Stimulated activated effector memory CD8-positive, alpha-beta T cell treated with anti-CD3 and anti-CD28 coated beads, Interleukin-12 subunit alpha, Interleukin-12 subunit beta, amount 100 ng/mL, for 72 hours (primary cell): ENCODE measurements at places on chromosomes 2 and 18.

DNA sequence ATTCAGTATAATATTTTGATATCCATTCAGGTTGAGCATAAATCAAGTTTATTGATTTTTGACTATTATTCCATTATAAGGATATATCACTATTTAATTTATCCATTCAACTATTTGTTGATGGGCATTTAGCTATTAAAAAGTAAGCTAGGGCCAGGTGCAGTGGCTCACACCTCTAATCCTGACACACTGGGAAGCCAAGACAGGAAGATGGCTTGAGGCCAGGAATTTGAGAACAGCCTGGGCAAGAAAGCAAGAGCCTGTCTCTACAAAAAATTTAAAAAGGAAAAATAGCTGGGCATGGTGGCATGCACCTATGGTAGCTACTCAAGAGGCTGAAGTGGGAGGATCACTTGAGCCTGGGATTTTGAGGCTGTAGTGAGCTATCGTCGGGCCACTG lies 183.5 kb downstream of the HNMT start:
- no peak for DNase-seq

- no peak for DNase-seq
Measured at GRCh38 chr2:217672472-217672871, 330.3 kb downstream of the TNS1 start.

GRCh38 chr18:69574401-69574800 lies 173.7 kb downstream of the DOK6 start:
- DNase-seq, result no peak

DNA sequence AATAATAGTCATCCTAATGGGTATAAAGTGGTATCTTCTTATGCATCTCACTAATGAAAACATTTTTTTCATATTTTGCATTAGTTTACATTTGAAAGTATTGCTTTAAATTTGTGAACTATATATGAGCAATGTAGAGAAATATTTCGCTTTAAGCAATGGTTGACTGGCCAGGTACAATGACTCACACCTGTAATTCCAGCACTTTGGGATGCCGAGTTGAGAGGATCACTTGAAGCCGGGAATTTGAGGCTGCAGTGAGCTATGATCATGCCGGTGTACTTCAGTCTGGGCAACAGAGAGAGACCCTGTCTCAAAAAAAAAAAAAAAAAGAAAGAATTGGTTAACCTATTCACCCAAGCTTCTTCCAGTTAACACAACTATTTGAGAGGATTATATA lies 15.1 kb downstream of the ZCCHC2 start:
- DNase-seq, result no peak

DNA sequence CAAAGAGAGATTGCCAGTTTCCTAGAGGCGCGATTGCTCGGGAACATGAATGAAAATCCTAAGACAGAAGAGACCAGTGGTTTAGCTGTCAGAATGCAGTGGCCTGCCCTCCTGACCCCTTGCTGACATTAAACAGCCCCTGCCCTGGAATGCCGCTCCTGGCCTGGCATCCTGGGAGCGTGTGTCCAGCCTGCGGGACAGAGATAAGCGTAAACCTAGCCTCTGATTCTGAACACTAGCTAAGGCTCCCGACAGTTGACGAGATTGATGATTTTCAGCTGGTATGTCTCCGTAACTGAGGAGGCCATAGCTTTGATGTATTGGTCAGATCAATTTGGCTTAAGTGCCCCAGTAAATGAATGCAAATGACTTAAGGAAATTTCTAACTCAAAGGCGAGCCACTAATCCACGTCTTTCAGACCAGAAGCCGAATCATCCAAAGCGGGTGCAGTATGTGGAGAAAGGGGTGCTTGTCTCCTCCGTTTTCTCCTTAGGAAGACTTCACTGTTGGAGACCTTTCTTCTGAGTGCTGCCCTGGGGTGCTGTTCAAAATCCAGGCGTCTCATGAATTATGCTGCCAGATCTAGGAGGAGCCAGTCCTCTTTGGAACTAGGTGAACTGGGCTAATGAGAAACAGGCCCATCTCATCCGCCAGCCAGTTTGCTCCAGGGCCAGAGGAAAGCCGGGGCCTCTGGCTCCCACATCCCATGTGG lies 142.5 kb upstream of the L3MBTL4 start:
- DNase-seq, result no peak

GRCh38 chr2:151691631-151692030 lies 42.6 kb downstream of the NEB start:
- DNase-seq, result no peak

GRCh38 chr2:65388051-65388531 lies 44.3 kb downstream of the SPRED2 start:
- DNase-seq, result no peak

DNA sequence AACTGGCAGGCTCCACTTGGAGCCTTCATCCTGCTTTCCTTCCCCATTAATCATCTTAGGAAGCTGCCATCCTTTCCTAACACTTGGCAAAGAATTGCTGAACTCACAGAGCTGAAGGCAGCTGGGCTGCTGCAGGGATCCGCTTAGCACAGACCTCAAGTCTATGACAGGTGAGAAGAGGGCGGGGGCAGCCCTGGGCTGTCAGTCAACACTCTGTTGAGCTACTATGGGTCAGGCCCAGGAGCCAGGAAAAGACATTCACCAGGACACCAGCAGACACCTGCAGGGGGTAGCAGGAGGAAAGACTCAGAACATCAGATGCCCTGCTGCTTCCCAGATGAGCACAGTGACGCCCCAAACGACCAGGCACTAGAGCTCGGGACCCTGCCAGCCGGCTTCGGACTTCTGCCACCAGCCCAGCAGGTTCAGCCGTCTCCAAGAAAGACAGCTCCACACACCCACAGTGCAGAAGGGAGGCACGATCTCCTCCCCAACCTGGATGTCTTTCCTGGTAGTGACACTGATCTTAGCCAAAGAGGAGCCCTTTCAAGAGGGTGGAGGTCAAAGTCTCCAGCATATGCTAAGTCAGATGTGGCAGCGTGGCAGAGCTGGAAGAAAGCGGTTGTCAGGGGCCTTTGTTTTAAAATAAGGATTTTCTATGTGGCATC lies 55.2 kb downstream of the SNORC start:
- DNase-seq, result no peak

GRCh38 chr2:16249246-16250055 lies 309.1 kb downstream of the MYCN start:
- DNase-seq, result no peak

DNA sequence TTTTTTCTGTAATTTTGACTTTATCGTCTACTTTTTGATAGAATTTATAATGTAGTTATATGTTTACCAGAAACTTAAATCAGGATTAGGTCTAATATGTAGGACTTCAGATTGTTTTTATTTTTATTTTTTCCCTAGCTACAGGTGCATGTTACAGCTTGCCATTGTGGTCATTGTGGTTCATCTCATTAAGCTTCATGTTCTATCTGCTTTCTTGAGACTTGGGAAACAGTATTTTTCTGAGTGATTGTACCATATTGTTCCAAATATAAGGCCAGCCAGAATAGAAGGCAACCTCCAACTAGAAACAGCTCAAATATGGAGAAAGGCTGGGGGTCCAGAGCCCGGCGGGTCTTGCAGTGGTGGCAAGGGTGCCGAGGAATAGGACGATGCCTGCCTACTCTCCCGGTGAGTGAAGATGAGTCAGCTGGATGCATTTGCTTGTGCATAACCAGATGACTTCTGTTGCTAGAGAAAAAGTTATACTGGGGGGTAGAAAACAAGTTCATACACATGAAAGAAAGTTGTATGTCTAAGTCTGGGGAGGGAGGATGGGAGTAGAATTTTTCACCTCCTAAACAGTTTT lies 188.4 kb downstream of the CCDC85A start:
- no peak for DNase-seq

DNA sequence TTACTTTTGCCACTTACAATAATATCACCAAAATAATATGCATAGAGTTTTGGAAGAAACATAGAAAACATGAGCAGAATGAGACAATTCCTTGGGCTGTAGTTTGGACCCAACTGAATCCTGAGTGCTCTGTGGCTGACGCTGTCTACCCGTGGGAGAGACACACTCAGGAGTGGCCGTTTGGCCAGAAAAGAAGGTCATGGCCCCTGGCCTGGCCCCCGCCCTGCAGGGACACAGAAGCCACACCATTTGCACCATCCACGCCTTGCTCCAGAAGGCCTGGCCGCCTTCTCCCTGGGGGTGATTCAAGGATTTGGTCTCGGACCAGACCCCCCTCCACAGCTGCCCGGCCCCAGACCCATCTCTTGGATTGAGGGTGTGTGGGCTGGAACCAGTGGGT lies 6.4 kb upstream of the D2HGDH start:
- no peak for DNase-seq

GRCh38 chr2:130744287-130745117 lies 10.8 kb upstream of the AMER3 start:
- no peak for DNase-seq

DNA sequence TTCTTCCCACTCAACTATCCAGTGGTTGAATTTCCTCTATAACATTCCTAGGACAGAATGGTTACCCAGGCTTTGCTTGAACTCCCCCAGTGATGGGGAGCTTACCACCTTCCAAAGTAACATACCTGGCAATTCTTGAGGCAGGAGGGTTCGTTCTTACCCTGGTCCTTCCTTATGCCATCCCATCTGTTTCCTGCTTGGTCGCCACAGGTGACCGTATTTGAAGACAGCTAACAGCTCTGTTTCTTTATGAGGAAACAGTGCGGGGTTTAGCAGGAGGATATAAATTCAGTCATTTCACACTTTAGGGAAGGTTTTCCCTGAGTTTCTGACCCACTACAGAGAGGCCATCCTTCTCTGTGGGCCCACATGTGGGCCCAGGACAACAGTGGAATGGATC lies 42.6 kb downstream of the FOSL2 start:
- DNase-seq, result no peak

- no peak for DNase-seq
Measured at GRCh38 chr18:70181015-70181414, 24.5 kb downstream of the RTTN start.

GRCh38 chr2:177328056-177328455 lies 63.5 kb upstream of the NFE2L2 start:
- no peak for DNase-seq

DNA sequence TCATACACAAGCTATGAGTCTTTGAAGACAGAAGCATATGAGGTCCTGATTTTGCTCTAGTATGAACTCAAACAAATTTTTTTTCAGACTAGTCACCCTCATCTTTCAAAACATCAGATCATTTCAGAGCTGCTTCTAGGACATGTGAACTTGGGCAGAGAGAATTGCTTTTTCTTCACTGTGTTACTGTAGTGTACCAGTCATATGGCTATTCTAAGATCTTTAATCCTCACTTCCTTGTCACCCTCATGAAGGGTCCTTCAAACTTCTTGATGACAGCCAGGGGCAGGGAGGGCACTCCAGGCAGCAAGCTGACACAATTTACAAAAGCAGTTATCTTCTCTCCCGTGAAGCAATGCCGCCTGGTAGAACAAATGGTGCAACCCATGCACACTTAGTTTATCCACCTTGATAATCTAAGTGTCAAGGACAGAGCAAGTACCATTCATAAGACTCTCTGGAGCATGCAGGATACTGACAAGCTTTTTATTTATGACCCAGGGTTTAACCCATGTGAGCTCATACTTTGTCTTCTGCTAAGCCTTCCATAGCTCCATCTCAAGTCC lies 200.6 kb downstream of the DPP10 start:
- no peak for DNase-seq

DNA sequence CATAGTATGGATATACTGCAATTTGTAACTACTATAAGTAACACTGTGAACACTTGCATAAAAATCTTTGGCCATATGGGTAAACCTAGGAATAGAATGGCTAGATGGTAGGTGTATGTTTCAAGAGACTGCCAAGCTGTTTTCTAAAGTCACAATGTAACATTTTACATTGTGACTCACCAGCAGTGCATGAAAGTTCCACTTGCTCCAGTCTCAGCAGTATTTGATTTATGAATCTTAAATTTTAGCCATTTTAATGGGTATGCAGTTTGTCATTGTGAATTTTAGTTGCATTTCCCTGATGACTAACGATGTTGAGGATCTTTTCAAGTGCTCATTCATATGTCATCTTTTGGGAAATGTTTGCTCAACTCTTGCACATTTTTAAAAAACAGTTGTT lies 86.1 kb downstream of the FARSB start:
- DNase-seq, result no peak

- DNase-seq, result no peak
Measured at GRCh38 chr2:118529908-118530599, 317.4 kb downstream of the EN1 start.

DNA sequence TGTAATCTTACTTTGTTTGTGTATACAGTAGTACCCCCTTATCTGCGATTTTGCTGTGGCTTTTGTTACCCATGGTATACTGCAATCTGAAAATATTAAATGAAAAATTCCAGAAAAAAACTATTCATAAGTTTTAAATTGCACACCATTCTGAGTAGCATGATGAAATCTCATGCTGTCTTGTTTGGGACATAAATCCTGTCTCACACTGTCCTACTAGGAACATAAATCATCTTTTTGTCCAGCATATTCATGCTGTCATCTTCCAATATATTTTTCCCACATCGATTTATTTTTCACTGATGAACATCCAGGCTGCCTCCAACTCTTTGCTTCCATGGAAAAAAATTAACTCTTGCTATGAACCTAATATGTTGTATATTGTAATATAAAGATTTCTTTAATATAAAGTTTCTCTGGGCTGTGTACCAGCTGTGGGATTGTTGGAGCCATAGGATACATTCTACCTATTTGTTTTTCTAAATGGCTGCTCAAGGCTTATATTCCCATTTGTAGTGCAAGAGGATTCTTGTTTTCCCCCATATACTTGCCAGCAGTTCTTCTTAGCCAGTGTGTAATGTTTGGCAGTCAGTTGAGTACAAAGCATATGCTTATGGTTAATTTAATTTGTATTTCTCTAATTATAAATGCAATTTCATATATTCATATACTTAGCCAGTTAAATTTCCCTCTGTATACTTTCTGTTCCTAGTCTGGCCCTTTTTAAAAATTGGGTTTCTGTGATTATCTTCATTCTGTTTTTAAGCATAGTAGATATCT lies 114.3 kb upstream of the MYO3B start:
- no peak for DNase-seq

- DNase-seq, result no peak
Measured at GRCh38 chr2:172806996-172807395, 71.4 kb downstream of the RAPGEF4 start.

- no peak for DNase-seq
Measured at GRCh38 chr2:50732796-50733195, 299.1 kb downstream of the NRXN1 start.

- DNase-seq, result no peak
Measured at GRCh38 chr18:45793264-45793965, 32.1 kb upstream of the SIGLEC15 start.

- DNase-seq, result no peak
Measured at GRCh38 chr2:86229221-86229620, 30.0 kb downstream of the MRPL35 start.

DNA sequence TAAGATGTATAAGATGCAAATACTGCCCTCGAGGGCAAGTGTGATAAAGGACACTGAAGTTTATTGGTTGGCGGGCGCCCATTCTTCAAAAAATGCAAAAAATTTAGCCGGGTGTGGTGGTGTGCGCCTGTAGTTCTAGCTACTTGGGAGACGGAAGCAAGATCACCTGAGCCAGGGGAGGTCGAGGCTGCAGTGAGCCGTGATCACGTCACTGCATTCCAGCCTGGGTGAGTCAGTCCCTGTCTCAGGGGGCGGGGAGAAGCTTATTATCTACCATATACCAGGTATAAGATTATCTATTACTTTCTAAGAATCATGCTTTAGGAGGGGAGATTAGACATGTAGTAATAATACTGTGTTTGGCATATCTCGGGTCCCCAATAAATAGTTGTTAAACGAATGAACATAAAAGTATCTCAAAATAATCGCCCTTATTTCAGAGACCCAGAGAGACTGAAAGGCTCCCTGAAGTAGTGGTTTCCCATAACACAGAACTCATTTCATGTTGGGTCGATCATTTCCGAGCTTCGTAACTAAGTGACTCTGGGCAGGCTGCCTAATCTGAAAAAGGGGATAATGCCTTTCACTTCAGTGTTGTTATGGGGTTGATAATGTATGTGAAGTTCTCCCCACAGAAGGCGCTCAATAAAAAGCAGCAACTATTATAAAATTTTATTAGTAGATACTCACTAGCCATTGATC lies 1.2 kb upstream of the SELENOI start:
- no peak for DNase-seq
